ENCODE measurements at places on chromosomes 6 and 20.
A peak's percentile ranks its signal among the peaks of the same experiment; 100 is the strongest.

- no peak for DNase-seq
Observed at GRCh38 chr6:47179286-47179685, 130.4 kb downstream of the TNFRSF21 start.

- no peak for DNase-seq
Observed at GRCh38 chr6:36368921-36369865, 18.3 kb downstream of the ETV7 start.

DNA sequence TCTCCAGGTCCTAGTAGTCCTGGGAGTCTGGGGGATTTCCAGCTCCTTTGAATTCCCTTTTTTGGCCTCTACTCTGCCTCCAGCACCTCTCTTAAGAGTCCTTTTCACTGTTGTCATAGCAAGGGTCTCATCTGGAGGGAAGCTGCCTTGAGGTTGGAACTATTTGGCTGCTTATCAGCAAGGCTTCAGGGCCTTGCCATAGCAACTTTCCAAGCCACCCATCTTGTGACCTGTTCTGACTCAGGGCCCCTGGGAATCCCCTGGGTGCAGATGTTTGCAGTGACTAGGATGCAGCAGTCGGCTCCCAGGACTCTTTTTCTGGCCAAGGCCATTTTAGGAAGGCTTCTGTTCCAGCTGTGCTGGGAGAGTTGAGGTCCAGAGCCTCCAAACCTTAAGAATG is 12.4 kb downstream of the PKIG start:
- DNase-seq = no peak

- DNase-seq = no peak
Observed at GRCh38 chr20:49987868-49988690, 5.3 kb downstream of the SNAI1 start.

- DNase-seq = no peak
Observed at GRCh38 chr20:63053432-63054102, 46.8 kb upstream of the BHLHE23 start.

DNA sequence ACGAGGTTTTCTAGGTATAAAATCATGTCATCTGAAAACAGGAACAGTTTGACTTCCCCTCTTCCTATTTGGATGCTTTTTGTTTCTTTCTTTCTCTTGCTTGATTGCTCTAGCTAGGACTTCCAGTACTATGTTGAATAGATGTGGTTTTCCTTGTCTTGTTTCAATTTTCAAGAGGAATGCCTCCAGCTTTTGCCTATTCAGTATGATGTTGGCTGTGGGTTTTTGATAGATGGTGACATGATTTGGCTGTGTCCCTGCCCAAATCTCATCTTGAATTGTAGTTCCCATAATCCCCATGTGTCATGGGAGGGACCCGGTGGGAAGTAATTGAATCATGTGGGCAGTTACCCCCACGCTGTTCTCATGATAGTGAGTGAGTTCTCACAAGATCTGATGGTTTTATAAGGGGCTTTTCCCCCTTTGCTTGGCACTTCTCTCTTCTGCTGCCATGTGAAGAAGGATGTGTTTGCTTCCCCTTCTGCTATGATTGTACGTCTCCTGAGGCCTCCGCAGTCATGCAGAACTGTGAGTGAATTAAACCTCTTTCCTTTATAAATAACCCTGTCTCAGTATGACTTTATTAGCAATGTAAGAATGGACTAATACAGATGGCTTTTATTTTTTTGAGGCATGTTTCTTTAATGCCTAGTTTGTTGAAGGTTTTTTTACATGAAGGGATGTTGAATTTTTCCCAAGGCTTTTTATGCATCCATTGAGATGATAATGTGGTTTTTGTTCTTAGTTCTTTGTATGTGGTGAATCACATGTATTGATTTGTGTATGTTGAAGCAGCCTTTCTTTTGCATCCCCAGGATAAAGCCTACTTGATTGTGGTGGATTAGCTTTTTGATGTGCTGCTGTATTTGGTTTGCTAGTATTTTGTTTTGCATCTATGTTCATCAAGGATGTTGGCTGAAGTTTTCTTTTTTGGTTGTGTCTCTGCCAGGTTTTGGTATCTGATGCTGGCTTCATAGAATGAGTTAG is 239.1 kb downstream of the THBS2 start:
- no peak for DNase-seq

GRCh38 chr6:41455410-41455809 is 90.8 kb upstream of the FOXP4 start:
- DNase-seq = no peak

- no peak for DNase-seq
Observed at GRCh38 chr6:163023700-163024099, 295.9 kb downstream of the PACRG start.

DNA sequence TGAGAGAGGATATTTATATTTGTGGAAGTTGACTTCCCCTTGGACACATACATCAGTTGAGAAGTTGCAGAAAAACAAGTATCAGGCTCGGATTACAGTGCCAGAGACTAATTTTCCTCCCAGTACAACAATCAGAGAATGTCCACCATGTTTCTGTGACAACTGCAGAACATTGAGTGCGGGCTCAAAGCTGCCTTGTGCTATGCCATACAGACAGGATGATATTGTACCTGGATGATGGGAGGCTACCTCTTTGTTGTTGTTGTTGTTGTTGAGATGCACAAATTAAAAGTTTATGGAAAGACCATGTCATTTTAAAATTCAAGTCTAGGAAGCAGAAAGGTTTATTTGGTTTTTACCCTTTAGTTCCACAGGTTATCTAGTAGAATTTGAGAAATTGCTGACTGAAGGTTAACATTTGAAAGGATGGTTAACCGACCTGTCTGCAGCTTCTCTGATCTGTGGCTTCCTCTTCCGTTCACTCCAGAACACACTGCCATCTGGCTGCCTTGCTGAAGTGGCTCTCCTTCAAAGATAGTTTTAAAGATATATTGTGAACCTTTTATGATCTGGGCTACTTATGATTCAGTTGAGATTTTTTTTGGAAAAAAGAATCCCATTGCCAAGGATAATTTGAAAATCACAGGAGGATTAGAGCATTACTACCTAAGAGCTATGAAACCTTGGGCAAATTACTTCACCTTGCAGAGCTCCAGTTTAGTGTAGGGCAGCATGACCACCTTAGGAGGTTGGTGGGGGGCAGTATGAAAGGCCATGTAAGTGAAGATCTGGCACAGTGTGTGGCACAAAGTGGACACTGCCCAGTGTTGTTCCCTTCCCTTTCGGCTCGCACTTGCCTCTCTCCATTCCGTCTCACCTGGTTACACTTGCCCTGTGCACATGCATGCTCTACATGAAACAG is 15.9 kb downstream of the TMEM200A start:
- no peak for DNase-seq

DNA sequence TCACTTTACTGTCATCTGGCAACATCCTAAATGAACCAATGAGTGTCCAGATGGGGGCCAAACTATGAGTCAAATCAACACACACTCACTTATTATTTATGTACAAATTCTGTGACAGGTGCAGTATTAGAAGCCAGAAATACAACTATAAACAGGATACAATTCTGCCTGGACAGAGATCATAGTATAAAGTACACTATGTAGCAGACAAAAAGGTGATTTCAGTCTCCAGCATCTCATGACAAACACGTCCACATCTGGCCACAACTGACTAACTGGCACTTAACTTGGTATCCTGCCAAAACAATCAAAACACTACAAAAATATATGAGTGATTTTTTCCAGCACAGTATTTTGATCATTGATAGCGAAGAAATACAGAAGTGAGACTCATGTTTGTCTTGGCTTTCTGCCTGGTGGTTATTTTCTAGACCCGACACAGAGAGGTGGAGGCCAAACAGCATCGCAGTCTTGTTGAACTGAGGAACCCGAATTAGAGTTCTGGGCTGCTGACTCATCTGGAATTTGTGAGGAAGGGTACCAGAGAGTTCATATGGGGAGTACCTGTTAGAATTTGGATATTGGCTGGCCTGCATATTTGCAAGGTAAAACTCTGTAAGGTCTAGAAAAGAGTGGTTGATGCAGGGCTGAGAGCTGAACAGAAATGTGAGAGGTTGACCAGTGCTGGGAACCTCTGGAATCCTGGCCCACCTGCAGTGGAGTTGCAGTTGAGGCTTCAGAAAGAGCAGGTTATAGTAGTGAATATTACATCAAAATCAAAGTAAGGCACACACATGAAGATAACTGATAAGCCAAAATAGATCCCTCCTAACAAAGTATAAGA is 475.2 kb downstream of the PTPRT start:
- no peak for DNase-seq

DNA sequence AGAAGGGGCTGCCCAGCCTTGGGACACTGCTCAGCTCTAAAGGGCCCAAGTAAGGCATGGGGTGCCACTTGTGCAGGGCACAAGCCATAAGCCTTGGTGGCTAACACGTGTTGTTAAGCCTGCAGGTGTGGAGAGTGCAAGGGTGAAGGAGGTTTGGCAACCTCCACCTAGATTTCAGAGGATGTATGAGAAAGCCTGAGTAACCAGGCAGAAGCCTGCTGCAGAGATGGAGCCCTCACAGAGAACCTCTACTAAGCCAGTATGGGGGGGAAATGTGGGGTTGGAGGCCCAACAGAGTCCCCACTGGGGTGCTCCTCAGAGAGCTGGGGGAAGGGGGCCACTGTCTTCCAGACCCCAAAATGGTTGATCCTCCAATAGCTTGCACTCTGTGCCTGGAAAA is 32.6 kb downstream of the SERINC1 start:
- no peak for DNase-seq

GRCh38 chr6:90397929-90398674 is 101.5 kb upstream of the BACH2 start:
- peak; percentile 75 for DNase-seq

GRCh38 chr20:17661121-17661744 is 20.8 kb downstream of the RRBP1 start:
- DNase-seq = no peak

DNA sequence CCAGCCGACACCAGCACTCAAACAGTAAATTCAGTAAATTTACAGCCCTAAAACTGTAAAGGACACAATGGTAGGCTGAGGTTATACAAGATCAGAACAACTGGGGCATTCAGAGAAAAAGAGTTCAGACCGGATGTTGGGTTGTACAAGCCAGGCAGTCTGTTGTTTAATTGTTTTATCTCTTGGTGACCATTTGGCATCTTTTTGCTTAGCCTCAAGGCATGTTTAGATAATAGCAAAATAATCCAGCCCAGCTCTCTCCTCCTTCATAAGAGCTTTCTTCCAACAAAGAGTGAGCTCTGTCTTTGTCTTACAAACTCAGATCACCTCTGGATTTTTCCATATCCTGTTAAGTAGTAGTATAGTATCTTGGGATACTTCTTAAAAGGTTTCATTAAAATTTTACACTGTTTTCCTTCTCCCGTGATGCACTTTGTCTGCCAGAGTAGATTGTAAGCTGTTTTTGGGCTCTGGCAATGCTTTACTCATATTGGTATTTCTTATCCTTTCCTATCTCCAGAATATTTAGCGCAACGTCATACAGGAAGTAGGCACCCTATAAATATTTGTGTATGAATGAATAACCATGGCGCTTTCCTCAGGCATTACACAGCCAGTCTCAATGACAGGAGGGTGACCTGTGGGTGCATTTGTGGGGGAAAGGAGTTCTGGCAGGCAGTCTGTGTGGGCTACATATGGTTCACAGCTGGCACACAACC is 35.6 kb upstream of the TRAM2 start:
- DNase-seq = no peak

DNA sequence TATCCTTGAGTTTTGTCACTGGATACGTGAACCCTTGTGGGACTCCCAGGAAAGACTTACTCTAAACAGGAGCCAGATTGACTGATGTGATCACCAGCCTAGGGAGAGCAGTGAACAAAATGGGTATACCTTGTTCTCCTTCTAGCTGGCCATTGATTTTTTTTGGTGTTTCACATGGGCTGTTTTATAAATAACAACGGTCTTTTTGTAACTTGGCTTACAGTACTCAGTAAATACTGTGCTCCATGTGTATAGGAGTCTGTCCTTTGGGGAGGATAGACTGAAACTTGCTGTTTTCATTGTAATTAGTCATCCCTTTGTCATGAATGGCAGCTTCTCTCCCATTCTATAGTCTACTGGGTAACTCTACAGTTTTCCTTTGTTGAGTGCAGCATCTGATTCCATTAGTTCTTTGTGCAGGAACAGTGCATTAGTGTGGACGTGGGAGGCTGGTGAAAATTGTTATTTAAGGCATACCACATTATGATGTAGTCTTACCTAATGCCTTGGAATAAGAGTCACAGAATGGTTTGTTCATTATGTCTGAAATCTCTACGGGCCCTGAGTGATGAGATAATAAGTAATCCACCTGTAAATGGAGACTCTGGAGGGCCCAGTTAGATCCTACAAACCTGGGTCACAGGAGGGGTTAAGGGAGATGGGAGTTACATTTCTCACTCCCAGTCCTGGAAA is 89.5 kb downstream of the TIAM2 start:
- no peak for DNase-seq

DNA sequence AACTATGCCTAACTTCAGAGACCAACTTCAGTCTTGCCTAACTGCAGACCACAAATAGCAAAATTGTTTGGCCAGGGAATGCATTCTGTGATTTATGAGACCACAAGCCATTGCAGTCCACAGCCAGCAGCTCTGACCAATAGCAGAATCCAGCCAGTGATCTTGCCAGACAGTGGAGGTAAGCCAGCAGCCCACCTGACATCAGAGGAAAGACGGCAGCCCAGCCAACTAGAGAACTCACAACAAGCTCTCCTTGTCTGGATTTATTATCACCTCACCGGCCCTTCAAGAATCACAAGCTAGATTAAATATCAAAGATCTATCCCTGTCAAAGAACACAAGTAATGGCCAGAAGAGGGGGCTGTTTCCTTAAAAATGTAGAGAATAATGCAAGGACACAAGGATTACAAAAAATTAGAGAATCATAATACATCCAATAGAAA is 66.5 kb upstream of the SLC35F1 start:
- no peak for DNase-seq

DNA sequence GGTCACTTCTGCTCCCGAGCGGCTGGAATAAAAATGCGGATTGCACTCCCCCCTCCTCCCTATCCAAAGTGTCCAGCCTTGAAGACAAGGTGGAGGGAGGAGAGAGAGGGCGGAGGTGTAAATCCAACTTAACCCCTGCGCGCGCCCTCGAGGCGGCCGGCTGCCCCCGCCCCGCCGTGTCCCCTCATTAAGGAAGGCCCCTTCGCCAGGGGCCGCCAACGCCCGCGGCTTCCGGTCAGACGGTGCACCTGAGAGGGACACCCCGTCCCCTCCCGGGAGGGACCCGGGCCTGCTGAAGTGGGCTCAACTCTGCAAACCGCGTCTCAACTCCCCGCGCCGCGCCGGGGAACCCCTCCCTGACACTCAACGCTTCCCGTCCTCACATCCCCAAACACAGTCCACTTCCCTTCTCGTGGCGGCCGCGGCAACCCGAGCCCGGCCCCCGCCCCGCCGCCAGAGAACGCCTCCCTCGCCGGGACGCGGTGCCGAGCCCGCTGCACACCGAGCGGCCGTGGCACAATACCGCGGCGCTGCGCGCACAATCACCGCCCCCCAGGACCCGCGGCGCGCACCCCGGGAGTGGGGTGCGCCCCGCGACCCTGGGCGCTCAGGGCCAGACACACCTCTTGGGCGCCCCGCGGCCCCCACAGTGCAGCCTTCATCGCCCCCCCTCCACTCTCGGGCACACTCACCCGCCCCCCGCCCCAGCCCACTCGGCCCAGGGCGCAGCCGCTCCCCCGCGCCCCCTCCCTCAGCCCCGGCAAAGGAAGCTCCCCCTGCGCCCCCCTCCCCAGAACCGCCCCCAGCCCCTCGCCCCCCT is 102.5 kb downstream of the NOL4L start:
- no peak for DNase-seq

Data from activated CD4-positive, alpha-beta T cell treated with anti-CD3 and anti-CD28 coated beads for 1 hour (primary cell).